Bone marrow (tissue), 2 donors: ENCODE measurements at places on chromosomes 3 and 15.

DNA sequence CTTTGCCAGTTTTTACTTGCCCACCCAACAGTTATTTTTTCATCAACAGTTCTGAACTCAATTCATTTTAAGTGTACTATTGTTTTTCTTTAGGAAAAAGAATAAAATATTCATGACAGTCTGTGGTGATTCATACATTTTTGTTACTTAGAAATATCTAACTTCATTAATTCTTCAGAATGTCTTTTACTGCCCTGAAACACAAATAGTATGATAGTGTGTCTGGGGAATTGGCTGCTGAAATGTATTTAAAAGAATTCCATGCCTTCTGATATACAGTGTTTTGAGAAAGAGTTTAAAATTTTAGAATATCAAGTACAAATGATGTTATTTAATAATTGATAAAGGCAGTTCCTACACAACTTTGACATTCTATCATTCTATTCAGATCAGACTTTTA is 854.1 kb downstream of the NAALADL2 start:
- DNase-seq, result no peak

DNA sequence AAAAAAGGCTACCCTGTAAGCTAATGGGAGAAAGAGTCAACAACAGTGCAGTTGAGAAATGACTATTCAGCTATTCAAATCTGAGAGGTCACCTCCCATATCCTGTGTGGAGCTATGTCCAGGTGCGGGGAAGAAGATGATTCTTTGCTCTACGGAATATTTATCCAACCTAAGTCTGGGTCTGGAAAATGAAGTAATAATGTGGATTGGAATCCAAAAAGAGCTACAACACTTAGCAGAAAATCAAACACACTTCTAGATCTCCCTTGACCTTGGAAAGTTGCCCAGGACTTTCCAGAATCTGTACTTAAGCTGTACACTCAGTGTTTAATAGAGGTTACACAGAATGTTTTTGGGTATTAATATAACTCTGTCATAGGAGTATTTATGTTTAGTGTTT is 251.9 kb downstream of the NAALADL2 start:
- no peak for DNase-seq

- DNase-seq, result no peak
Measured at GRCh38 chr3:108512671-108513070, 2.3 kb upstream of the MYH15 start.

- no peak for DNase-seq
Measured at GRCh38 chr3:123283657-123284398, 82.1 kb downstream of the SEC22A start.

DNA sequence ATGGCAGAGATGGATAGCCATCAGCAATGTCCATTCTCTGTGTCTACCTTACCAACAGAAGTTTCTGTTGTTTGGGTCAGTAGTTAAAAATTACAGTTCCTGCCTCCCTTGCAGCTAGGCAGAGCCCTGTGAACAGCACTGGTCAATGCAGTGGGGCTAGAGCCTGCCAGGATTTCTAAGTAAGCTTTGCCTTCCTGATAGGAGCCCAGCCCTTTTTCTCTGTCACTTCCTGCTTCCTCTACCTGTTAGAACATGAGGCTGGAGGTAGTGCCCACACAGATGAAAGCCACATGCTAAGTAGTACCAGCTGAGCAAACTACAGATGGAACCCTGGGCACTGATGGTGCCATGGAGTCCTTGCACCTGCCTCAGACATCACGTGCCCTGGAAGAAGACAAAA is 45.0 kb downstream of the MGLL start:
- DNase-seq, result no peak

DNA sequence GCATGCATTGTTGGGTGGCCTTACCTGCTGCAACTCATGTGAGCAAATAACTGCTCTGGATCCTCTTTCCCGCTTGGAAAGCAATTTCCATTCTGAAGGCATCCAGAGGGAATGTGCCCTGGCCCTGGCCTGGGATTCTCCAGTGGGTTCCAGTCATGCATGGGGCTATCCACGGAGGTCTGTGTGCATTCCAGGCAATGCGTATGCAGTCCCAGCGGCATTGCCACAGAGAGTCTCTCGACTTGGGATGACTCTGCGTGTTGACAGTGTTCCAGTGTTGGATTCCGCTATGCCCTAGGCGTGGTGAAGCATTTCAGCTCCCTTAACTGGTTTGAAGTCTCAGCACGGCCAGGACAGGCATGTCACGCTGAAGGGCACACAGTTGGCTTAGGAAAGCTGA is 113.9 kb downstream of the SNRPN start:
- no peak for DNase-seq

GRCh38 chr3:168839653-168840052 is 743.9 kb upstream of the GOLIM4 start:
- no peak for DNase-seq

DNA sequence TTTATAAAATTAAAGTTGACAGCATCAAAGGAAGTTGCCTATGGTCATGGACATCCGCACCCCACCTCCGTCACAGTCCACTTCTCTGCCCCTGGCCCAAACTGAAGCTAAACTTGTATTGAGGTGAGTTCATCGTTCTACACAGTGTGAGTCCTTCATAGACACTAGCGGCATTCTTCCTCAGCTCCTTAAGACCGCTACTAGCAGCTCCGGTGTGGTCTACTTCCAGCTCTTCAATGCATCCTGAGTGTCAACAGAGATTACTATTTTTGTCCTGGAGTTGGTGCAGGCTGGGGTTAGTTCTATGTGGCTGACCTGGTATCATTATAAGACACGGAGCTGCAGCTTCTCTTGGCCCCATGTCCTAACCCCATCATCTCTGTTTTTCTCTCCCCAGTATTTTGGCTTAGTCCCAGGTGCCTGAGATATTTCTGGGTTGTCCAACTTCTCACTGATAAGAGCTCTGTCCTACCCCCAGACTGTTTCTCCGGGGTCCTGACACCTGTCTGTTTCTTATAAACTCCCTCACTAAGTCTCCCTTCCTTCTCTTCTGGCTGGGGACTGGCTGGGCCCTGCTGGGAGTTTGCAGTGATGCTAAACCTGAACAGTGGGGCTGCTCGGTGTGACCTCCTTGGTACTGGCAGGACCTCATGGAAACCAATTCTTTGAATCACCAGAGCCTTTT is 169.2 kb upstream of the ATP10A start:
- no peak for DNase-seq

DNA sequence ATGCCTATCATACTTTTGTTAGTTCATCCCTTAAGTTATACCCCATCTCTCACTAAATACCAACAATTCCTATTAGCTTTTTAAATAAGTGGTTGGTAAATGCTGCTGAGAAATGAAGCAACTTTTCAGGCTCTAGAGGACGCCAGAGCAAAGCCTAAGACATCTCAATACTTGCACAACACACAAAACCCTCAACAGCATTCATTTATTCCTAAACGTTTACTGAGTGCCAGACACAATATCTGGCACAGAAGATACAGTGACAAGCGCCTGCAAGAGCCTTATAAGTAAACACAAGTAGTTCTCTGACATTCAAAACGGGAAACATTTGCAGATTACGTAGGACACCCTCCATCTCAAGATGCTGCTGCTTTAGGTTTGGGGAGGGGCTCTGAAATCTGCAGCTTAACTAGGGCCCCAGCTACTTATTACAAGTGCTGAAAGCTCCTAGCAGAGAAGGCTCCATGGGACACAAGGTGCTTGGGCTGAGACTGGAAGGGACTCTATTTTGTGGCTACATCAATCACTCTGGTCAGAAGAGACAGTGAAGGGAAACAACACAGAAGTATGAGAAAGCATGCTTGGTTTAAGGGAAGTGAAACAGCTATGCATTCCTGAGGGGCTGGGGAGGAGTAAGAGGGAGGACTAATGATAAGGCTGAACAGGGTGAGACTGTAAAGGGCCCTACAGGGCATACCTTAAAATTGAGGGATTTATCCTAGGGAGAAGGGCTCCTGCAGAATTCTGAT is 311.3 kb downstream of the PLCL2 start:
- DNase-seq, result no peak

DNA sequence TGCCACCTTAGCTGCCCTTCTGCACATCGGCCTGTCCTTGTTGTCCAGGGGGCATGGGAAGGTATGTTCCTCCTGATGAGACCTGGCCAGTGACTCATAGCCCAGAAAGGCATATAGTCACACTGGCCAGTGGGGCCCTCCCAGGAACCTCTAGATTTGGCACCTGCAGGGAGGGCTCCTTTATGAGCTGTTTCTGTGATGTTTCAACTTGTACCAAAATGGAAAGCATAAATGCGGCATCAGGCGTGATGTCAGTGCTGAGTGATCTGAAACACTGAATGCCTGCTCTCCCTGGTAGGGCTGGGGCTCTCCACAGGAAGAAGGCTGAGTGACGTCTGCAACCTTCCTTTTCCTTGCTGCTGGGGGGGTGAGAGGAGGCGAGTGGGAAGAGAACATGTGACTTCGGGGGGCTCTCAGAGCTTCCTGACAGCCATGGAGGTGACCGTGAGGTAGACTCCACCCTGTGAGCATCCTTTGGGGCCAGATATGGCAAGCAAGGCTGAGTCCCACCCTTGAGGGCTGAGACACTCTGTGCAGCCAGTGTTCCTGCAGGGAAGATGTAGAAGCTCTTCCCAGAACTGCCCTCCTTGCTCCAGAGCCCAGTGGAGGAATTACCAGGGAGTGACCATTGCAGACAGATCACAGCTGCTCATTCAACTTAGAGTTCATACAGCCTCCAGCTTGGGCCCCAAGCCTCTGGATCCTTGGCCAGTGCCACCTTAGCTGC is 37.1 kb upstream of the APEH start:
- no peak for DNase-seq

- no peak for DNase-seq
Measured at GRCh38 chr15:69357773-69358771, 56.1 kb upstream of the KIF23 start.

- no peak for DNase-seq
Measured at GRCh38 chr3:127572735-127573134, 17.8 kb downstream of the TPRA1 start.

DNA sequence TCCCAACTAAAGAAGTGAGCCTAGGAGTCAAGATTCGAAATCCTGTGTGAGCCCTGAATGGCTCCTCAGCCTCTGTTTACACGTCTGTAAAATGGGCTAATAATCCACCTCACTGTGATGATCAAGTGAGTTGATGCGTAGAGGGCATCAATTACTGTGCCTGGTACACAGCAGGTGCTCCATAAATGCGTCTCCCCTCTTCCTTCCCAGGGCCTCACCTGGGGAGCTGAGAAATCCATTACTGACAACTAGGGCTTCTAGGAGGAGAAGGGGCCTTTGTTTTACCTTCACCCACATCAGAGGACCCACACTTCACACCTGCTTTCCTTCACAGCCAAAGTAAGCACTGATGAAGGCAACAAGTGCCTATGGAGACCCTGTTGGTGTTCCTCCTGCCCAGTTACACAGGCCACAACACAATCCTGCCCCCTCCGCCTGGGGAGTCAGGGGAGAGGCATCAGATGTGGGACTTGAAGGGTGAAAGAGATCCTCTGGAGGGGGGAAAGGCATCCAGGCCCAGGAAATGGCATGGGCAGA is 1.4 kb downstream of the CIB2 start:
- DNase-seq, result no peak

DNA sequence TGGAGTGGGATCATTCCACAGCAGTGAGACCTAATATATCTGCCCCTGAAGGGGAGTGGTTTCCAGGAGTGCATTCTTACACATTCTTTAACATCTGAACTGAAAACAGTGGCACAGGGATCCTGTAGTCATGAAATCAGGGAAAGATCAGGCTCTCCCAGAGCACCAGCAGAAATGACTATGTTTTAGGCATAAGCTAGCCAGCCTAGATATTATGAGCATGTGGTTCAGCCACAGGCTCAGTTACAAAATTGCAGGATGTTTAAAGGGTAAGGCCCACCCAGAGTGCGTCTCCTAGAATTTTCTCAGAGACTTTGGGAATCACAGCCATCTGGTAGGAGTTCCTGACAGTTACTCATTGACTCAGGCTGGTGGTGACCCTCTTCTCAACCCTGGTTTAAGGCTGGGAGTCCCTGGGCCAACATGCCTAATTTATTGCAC is 20.9 kb downstream of the FSTL1 start:
- no peak for DNase-seq

DNA sequence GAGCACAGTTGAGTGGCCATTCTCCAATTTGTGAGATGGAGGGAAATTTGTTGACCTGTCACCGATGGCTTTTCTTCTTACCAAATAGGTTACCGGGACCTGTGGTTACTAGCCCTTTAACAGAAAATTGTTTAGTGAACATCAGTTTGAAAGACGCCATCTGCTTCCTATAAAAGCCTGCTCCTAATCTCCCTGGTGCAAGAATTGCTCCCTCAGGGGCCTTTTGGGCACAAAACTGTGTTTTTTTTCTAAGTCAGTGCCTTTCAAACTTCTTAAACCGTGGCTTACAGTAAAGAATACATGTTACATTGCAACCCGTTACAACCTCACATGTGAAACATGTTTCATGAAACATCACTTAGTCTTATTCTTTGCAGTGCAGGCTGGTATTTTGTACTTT is 15.0 kb downstream of the CACNA2D3 start:
- DNase-seq, result no peak

DNA sequence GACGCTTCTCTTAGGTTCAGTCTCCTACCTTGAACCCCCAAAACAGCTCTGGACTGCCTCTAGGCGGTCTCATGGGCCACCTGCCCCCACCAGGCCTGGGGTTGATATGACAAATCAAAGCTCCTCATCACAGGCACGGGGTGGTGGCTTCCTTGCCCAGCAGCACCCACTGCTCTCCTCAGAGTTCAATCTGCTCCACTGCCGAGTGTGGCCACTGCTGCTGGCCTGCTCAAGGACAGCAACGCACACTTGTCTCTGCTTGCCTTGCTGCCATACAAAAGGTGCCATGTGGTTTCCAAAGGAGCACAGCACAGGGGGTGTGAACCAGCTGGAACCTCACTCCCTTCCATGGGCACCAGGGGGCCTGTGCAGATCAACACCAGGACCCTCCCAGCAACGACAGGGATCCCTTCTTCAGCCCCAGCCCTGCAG is 10.2 kb downstream of the KBTBD13 start:
- no peak for DNase-seq

- no peak for DNase-seq
Measured at GRCh38 chr3:156511987-156512677, 42.8 kb downstream of the SSR3 start.

GRCh38 chr3:156751461-156752025 is 74.6 kb upstream of the LEKR1 start:
- DNase-seq, result peak; percentile 24

- no peak for DNase-seq
Measured at GRCh38 chr15:80159301-80159700, 6.5 kb downstream of the FAH start.

DNA sequence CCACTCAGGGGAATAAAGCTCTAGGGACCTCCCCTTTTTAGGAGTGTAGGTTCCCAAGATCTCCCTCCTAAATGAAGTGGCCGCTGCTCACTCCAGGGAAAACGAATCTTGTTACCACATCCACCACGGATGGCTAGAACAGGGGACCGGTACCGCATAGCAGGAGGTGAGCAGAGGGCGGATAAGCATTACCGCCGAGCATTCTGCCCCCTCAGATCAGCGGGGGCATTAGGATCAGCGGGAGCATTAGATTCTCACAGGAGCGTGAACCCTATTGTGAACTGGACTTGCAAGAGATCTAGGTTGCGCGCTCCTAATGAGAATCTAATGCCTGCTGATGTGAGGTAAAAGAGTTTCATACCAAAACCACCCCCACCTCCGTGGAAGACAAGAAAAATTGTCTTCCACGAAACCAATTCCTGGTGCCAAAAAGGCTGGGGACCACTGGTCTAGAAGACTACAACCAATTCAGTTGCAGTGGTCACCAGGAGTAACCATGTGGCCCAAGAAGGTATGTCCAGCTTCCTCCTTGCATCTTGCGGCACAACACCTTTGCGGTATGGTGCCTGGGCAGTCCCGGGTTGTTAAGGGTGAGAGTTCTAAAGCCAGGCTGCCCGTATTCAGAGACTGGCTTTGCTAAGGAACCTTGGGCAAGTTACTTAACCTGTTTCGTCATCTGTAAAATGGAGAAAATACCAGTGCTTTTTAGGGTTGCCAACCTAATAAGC is 1.1 kb upstream of the SS18L2 start:
- no peak for DNase-seq

- DNase-seq, result no peak
Measured at GRCh38 chr15:90840954-90841353, 27.4 kb upstream of the FURIN start.
